Stomach (tissue), 19 donors: ENCODE measurements at places on chromosomes 2 and 18. TPM values are rescaled to one million over a fixed set of nuclear protein-coding genes. Genes with fewer than 3 reads are reported as not detected.

The TNS1 gene
- 314 TPM for total RNA-seq

The ARHGEF33 gene
- not detected for total RNA-seq

The CDK5R2 gene
- total RNA-seq = 0.45 TPM

The NIF3L1 gene
- 15.2 TPM for total RNA-seq

The CCDC74B gene
- total RNA-seq = not detected

DNA sequence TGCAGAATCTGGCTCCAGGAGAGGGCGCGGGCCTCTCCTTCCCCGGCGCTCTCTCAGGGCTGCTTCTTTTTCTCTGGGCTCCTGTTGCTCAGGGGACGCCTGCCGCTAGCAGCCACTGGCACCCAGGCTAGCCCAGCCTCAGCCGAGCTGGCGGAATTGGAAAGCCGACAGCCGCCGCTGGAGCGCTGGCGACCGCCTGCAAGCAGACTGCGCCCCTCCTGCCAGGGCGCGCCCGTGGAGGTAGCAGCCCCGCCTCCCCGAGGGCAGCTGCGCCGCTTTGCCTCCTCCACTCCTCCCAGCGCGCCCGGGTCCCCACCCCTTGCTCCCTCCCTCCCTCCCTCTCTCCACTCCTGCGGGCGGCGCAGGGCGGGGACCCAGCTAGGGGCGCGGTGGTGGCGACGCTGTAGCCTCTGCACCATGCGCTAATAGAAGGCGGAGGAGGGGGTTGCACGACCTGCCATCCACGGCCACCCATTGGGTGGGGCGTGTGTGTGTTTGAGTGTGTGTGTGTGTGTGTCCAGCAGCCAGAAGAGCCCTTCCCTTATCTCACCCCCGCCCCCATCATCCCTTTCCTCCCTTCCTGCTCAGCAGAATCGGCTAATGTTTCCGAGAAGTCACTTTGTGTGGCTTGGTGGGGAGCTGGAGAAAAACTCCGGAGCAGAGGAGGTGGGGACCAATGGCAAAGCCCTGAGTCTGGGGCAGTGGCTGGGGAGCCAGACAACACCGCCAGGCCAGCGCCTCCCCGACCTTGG lies at the start of gene SCN9A:
TSS of gene SCN9A (minus strand) at position 209 of the 752 bp plus-strand sequence. CDS start 64,188 bp downstream, outside the sequence.
- H3K27me3 ChIP-seq = peaks cover 13% of the 10 kb centered on the region
- peak within 1 kb of the TSS; percentile 31 for H3K27ac ChIP-seq
- H3K4me3 ChIP-seq = peak within 1 kb of the TSS; percentile 54
- no peaks in the 10 kb centered on the region for H3K36me3 ChIP-seq

DNA sequence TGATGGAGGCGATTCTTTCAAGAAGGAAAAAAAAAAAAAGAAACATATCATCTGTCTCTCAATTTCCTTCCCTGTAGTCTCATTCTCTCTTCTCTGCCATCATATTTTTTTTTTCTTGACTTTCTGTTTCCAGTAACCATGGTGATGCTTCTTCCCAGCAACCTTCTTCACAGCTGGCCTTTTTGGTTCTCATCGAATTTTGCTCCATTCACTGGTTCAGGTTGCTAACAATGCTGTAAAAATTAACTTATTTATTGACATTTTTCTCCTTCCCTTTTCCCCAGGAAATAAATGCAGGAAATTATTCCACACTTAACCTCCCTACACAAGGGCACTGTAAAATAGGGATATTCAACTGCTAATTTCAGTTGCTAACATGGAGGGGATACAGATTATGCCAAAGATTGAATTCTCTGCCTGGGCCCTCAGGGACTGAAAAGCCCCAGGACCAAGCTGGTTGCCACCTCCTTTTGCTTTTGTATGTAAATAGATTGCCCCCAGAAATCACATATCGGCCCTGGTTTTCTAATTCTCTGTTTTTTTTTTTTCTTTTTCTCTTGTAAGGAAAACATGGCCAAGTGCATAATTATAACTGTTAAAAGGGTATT lies 154.7 kb downstream of the MAP2 start:
- no peaks in the 10 kb centered on the region for H3K36me3 ChIP-seq
- no peaks in the 10 kb centered on the region for H3K27me3 ChIP-seq
- no peaks in the 10 kb centered on the region for H3K4me1 ChIP-seq
- H3K27ac ChIP-seq = no peak overlapping the region
- no peak for DNase-seq

GRCh38 chr2:194327196-194327888 lies 1329.7 kb upstream of the SLC39A10 start:
- DNase-seq = no peak
- H3K4me1 ChIP-seq = no peaks in the 10 kb centered on the region
- H3K4me3 ChIP-seq = no peak overlapping the region
- H3K36me3 ChIP-seq = no peaks in the 10 kb centered on the region
- H3K27ac ChIP-seq = no peak overlapping the region
- H3K27me3 ChIP-seq = no peaks in the 10 kb centered on the region

DNA sequence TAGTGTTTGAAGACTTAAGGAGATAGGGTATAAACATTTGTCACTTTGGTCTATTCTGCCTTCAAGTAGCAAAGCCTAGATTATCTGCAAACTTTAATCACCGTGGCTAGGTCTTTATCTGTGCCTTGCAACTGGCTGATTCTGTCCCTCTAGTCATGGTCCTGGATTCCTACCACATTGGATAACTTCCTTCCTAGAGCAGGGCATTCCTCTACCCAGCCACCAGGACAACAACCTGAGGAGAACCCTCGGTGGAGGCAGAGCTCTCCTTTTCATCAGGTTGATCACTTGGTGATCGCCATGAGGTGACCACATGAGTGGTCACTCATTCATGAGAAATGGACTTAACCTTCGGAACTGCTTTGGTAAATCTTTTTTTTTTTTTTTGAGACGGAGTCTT lies 25.3 kb upstream of the PTPRM start:
- no peak overlapping the region for H3K27ac ChIP-seq
- H3K36me3 ChIP-seq = no peaks in the 10 kb centered on the region
- no peaks in the 10 kb centered on the region for H3K27me3 ChIP-seq
- no peaks in the 10 kb centered on the region for H3K4me1 ChIP-seq

DNA sequence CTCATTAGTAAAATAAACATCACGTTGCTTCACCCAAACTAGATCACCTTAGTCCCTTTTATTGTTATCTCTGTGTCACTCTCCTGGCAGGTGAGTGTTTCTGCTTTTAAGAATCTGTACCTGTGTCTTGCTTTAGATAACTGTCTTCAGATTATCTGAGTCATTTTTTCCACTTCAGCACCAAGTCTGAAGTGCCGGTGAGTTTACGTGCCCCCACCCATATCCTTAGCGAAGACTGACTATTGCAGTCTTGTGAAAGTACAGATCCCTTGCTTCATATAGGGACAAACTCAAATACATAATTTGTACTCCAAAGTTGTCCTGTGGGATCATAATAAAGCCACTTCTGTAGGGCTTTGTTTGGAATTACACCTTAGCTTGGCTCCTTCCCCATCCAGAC lies 41.1 kb downstream of the SCN2A start:
- no peaks in the 10 kb centered on the region for H3K27me3 ChIP-seq
- no peak for DNase-seq
- no peaks in the 10 kb centered on the region for H3K36me3 ChIP-seq
- no peak overlapping the region for H3K27ac ChIP-seq

DNA sequence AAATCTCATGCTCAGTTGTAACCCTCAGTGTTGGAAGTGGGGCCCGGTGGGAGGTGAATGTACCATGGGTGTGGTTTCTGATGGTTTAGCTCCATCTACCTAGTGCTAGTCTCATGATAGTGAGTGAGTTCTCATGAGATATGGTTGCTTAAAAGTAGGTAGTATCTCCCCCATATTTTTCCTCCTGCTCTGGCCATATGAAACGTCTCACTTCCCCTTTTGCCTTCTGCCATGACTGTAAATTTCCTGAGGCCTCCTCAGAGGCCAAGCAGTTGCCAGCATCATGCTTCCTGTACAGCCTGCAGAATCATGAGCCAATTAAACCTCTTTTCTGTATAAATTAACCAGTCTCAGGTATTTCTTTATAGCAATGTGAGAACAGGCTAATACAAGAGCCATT lies 62.8 kb upstream of the RNF152 start:
- H3K4me3 ChIP-seq = no peak overlapping the region
- no peaks in the 10 kb centered on the region for H3K4me1 ChIP-seq
- H3K27me3 ChIP-seq = no peaks in the 10 kb centered on the region
- no peak for DNase-seq

- H3K36me3 ChIP-seq = no peaks in the 10 kb centered on the region
- H3K4me1 ChIP-seq = no peaks in the 10 kb centered on the region
- peak; percentile 41 for DNase-seq
- H3K27ac ChIP-seq = no peak overlapping the region
These were observed 338.9 kb downstream of the CCDC85A start for GRCh38 chr2:56522605-56523089.
